ENCODE measurements at places on chromosomes 2 and 18. TPM values are rescaled to one million over a fixed set of nuclear protein-coding genes. Genes with fewer than 3 reads are reported as not detected.
A peak's percentile ranks its signal among the peaks of the same experiment; 100 is the strongest.

GRCh38 chr2:170122883-170123547, 54.9 kb upstream of the MYO3B start:
- H3K4me1 ChIP-seq: no peaks in the 10 kb centered on the region

DNA sequence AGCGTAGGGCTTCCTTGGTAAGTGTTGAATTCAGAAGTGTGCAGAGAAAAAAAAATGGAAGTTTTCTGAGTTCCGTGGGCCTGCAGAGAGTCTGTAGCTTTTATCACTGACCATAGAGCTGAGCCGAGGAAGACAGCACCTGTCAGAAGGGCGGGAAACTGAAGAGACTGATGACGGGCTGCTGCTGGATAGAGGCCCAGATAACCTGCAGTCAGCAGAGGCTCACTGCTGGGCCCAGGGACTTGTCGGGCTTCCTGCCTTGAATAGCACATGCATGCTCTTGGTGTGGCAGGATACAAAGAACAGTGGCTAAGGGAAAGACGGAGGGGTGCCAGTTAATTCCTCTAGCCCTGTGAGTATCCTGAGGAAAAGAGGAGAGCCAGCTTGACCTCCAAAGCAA, 166.4 kb downstream of the MGAT5 start:
- no peak overlapping the region for H3K4me3 ChIP-seq
- H3K27me3 ChIP-seq: no peaks in the 10 kb centered on the region
- peaks cover 16% of the 10 kb centered on the region for H3K36me3 ChIP-seq
- DNase-seq: no peak

- H3K27ac ChIP-seq: no peak overlapping the region
- no peaks in the 10 kb centered on the region for H3K27me3 ChIP-seq
- H3K4me3 ChIP-seq: no peak overlapping the region
- H3K36me3 ChIP-seq: no peaks in the 10 kb centered on the region
- H3K4me1 ChIP-seq: peaks cover 11% of the 10 kb centered on the region
These were observed 17.3 kb downstream of the BIN1 start for GRCh38 chr2:127089478-127090235.

- peaks cover 25% of the 10 kb centered on the region for H3K4me1 ChIP-seq
- no peaks in the 10 kb centered on the region for H3K27me3 ChIP-seq
- H3K27ac ChIP-seq: no peak overlapping the region
These were observed 79.0 kb upstream of the TRIB2 start for GRCh38 chr2:12637754-12638153.

The DNAJC5G gene
- not detected for total RNA-seq

The ASAP2 gene
- total RNA-seq: 0.14 TPM

The FHOD3 gene
- not detected for total RNA-seq

DNA sequence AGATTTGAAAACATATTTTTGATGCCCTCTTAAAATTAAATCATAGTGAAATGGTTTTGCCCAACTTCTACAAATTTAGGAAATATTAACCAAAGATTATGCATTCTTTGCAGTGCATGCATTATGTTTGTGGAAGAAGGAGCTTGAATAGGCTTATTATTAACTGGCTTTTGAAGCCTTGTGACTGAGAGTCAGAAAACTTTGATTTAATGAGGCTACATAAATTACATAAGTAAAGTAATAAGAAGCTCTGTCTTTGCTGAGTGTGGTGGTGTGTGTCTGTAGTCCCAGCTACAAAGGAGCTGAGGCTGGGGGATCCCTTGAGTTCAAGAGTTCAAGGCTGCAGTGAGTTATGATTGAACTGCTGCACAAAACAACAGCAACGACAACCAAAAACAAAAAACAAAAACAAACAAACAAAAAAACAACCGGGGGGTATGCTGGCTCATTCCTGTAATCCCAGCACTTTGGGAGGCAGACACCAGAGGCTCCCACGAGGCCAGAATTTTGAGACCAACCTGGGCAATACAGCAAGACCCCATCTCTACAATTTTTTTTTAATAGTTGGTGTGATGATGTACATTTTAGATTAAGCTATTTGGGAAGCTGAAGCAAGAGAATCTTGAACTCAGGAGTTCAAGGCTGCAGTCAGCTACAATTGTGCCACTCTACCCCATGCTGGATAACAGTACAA, 57.0 kb upstream of the LRRTM4 start:
- no peak overlapping the region for H3K4me3 ChIP-seq
- H3K27me3 ChIP-seq: no peaks in the 10 kb centered on the region
- H3K36me3 ChIP-seq: no peaks in the 10 kb centered on the region
- no peaks in the 10 kb centered on the region for H3K4me1 ChIP-seq
- no peak overlapping the region for H3K27ac ChIP-seq
- no peak for DNase-seq

The ANKRD30B gene
- total RNA-seq: not detected

DNA sequence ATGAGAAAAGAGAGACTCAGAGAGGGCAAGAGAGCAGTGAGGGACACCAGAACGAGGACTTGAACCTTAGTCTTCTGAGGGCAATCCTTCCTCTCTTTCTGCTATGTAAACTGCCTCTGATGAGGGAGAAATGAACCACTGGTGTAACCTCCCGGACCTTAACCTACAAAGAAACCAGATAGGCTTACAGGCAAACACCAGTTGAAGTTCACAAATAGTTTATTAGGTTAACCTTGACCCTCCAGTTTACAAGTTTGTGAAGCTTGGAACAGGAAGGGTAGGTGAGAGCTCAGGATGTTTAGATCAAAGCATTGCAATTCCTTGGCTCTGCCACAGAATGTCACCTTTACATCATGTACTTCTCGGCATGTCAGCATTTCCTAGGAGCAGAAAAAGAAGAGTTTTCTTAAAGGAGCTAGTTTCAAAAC, 486.4 kb upstream of the SPRED2 start:
- H3K4me3 ChIP-seq: no peak overlapping the region
- no peaks in the 10 kb centered on the region for H3K27me3 ChIP-seq
- no peak overlapping the region for H3K27ac ChIP-seq
- no peak for DNase-seq
- no peaks in the 10 kb centered on the region for H3K4me1 ChIP-seq
- no peaks in the 10 kb centered on the region for H3K36me3 ChIP-seq

DNA sequence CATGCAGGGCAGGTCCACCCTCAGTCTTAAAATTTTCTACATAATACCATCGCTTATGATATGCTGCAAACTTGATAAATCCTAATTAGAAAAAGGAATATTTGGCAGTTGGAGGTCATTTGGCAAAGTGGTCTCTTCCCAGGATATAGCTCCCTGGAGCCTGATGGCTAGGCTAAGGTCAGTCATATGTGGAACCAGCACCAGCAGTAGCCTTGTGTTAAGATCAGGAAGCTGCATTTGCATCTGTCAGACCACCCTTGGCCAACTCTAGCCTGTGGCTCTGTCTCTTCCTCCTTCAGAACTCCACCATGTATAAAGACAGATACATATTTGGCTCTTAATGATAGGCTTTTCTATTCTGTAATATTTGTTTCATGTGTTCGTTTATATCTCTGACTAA, 5.4 kb upstream of the HK2 start:
- H3K36me3 ChIP-seq: no peaks in the 10 kb centered on the region
- H3K27me3 ChIP-seq: no peaks in the 10 kb centered on the region
- peaks cover 13% of the 10 kb centered on the region for H3K4me1 ChIP-seq
- H3K27ac ChIP-seq: no peak overlapping the region
- no peak for DNase-seq

The CFC1 gene
- not detected for total RNA-seq

The LCT gene
- 0.07 TPM for total RNA-seq

The PIEZO2 gene
- total RNA-seq: not detected

DNA sequence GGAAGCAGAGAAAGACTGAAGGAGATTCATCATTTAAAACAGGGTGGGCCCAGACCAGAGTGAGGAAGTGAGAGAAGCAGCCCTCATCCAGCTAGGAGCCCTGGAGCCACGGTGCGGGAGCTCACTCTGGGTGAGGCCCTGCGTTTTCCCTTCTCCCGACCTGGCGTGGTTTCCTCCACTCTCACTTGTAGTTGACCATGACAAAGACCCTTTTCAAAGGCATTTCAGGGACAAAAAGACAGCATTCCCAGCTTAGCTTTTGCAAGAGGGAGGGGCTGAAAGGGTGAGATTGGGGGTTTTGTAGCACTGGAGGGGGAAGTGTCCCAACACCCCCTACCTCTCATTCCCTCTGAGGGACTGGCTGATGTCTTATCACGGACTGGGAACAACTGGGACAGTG, 56.6 kb downstream of the TRPM8 start:
- H3K4me1 ChIP-seq: peaks cover 10% of the 10 kb centered on the region
- no peaks in the 10 kb centered on the region for H3K27me3 ChIP-seq
- no peak for DNase-seq
- H3K27ac ChIP-seq: no peak overlapping the region
- no peak overlapping the region for H3K4me3 ChIP-seq

DNA sequence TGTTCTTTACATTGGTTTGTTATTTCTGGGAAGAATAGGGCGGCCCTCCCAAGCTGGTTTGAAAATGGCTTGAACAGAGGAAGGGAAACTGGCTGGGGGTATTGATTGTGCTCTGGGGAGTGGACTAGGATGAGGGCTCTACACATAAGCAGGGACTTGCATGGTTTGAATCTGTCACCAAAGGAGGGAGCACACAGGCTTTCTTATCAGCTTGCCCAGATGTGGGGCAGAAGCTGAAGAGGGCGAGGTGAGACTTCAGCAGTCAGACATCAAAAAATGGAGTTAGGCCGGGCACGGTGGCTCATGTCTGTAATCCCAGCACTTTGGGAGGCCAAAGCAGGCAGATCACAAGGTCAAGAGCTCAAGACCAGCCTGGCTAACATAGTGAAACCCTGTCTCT, 7.2 kb upstream of the RAB12 start:
- H3K36me3 ChIP-seq: no peaks in the 10 kb centered on the region
- H3K4me1 ChIP-seq: peaks cover 14% of the 10 kb centered on the region
- no peak overlapping the region for H3K27ac ChIP-seq
- DNase-seq: no peak
- peaks cover 10% of the 10 kb centered on the region for H3K27me3 ChIP-seq

- peak overlapping the region; percentile 55 for H3K4me3 ChIP-seq
- H3K36me3 ChIP-seq: no peaks in the 10 kb centered on the region
- peak overlapping the region; percentile 83 for H3K27ac ChIP-seq
- H3K27me3 ChIP-seq: no peaks in the 10 kb centered on the region
- H3K4me1 ChIP-seq: peaks cover 6% of the 10 kb centered on the region
These were observed 87.0 kb downstream of the EPB41L3 start for GRCh38 chr18:5456577-5457461.
